ENCODE measurements at places on chromosomes 6 and 20.
A peak's percentile ranks its signal among the peaks of the same experiment; 100 is the strongest.

GRCh38 chr6:12271997-12272396 is 18.2 kb upstream of the EDN1 start:
- DNase-seq = no peak

DNA sequence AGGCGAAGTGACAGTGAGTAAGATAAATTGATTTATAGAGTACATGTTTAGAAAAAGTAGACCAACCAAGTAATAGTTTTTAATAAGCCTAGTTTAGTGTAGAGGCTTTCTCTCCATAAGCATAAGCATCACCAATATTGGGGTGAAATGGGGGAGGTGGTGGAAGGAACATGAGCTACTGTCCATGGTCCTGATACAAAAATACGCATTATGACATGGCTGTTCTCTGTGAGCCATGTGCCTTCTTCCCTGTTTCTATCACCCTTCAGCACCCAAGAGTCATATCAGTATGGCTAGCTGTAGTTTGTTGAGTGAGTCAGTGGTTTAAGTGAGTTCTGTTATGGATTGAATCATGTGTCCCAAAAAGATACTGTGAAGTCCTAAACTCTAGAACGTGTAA is 150.8 kb downstream of the EDN1 start:
- no peak for DNase-seq

DNA sequence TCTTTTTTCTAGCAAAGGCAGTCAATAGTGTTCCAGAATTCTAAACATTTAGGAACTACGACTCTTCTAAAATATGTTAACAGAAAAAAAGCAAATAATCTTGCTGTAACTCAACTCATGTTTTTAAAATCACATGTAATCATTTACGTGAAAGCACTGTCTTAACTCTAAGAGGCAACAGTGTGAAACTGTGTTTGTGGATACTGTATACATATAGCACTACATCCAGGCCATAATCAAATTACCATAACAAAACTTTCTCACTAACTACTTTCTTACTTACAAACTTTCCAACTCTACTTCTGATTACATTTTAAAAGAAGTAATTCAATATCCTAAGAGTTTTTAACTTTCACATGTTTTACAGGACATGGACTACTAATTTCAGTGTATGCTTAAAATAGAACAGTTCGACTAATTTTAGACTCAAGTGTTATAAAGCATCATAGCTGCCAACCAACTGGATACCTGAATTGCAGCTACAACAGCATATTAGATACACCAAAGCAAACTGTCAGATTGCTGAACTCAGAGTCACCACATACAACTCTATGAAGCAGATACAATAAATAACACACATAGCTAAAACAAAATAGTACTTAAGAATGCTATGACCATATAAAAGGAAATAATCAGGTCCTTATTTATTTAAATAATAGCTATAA is 121.6 kb upstream of the BEND6 start:
- no peak for DNase-seq

DNA sequence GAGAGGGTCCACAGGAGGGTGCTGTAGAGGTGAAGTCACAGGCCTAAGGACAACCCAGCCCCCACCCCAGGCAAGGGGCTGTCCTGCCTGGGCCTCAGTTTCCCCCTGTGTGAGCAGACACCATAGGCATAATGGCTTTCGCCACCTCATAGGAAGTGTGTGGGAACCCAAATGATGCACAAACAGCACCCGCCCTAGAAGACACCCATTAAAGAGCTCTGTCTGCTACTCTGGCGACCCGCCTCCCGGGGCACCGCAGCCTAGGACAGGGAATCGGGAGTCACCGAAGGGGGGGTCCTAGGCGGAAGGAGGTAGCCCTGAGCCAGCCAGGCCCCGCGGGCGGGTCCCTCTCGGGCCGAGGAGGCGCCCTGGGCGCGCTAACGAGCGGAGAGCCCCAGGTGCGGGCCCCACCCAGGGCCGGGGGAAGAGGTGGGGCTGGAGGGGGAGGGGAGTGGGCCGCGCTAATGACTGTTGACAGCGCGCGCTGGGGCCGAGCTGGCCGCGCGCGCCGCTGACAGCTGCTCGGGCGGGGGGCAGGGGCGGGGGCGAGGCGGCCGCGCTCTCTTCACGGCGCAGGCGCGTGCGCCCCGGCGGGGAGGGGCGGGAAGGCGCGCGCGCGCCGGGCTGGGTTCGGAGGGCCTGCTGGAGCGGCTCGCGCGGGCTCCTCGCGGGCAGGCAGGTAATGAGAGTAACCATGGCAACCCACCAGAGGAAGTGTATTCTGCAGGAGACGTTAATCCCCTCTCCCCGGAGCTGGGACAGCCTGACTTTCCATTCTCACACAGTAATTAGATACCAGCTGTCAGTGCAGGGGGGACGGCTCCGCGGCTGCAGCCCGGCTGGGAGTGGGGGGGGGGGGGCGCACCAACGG is 48.9 kb downstream of the NOL4L start:
- no peak for DNase-seq

DNA sequence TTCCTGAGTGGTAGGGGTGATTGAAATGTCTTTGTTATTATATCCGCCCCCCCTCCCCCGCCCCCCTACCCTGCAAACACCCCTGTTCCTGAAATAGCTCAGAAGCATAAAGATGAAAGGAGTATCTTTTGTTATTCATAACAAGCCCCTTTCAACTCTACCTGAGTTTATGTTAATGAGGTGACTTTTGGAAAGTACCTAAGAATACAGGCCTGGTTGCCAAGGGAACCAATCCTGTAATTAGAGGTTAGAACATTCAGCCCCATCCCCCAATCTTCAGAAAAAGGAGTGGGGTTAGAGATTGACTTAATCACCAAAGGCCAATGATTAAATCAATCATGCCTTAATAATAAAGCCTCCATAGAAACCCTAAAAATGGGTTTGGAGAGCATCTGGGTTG is 979.2 kb upstream of the GJE1 start:
- DNase-seq = no peak

- DNase-seq = no peak
Observed at GRCh38 chr6:60991427-60992028, 1294.5 kb downstream of the KHDRBS2 start.

DNA sequence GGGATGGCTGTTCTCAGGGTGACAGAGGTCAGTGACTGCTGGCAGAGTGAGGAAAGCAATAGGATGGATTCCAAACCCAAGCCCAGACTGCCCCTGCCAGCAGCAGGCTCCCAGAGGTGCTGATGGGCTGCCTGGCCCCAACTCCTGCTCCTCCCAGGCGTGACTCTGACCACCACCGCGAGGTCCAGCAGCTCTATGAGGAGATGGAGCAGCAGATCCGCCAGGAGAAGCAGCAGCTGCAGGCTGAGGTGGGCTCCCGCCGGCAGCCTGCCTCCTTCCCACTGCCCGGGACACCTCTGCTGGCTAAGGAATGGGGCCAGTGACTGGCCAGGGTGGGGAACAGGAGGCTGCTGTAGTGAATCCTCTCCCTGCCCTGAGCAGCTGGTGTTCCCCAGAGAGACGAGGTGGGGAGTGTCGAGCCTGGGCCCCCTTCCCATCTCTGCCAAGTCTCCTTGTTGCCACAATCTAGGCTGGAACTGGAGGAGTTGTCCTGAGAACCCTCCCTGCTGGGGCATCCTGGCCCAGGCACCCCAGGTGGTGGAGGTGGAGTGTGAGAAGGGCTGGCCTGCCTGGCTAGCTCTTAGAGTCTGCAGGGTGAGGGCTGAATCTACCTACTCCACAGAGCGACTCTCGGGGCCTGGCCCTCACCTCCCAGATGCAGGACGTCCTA is 20.4 kb downstream of the RAB44 start:
- DNase-seq = no peak

GRCh38 chr20:33790566-33790965 is 20.6 kb upstream of the CHMP4B start:
- DNase-seq = no peak

DNA sequence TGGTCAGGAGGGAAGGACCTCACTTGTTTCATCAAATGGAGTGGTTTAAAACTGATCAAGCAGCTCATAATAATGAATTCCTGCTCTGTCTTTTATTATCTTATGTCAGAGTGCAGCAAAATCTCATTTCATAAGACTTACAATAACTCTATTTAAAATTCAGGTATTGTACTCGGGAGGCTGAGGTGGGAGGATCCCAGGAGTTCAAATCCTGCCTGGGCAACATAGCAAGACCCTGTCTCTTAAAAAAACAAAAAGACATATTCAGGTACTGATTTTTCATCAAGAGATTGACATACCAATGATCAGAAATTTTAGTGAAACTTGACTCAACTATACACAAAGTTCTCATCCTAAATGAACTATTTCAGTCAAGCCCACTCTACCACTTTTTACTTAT is 5.6 kb upstream of the DYNLRB1 start:
- DNase-seq = no peak

GRCh38 chr20:53934421-53935343 is 135.7 kb downstream of the BCAS1 start:
- peak; percentile 26 for DNase-seq

- no peak for DNase-seq
Observed at GRCh38 chr6:47235964-47236760, 73.5 kb downstream of the TNFRSF21 start.

GRCh38 chr20:53448875-53449274 is 144.8 kb downstream of the ZNF217 start:
- DNase-seq = no peak

DNA sequence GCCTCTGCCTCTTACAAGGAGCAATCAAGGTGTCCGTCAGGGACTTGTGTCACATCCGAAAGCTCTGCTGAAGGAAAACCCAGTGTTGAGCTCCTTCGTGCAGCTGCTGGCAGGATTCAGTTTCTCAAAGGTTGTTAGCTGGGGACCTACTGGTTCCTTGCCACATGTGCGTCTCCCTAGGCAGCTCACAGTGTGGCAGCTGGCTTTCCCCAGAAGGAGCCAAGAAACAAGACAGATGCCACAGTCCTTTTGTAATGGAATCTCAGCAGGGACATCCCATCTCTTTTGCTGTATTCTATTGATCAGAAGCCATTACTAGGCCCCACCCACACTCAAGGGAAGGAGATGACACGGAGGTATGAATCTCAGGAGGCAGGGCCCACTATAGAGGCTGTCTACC is 488.8 kb downstream of the CD83 start:
- no peak for DNase-seq

GRCh38 chr6:138406443-138406842 is 2.4 kb downstream of the HEBP2 start:
- DNase-seq = no peak

- DNase-seq = no peak
Observed at GRCh38 chr20:39839399-39840119, 849.5 kb downstream of the MAFB start.

GRCh38 chr6:90319979-90320685 is 23.5 kb upstream of the BACH2 start:
- DNase-seq = no peak

DNA sequence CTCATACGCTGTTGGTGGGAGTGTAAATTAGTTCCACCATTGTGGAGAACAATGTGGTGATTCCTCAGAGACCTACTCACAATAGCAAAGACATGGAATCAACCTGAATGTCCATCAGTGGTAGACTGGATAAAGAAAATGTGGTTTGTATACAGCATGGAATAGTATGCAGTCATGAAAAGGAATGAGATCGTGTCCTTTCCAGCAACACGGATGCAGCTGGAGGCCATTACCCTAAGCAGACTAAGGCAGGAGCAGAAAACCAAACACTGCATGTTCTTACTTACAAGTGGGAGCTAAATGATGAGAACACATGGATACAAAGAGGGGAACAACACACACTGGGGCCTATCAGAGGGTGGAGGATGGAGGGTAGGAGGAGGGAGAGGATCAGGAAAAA is 54.6 kb downstream of the SYNJ2 start:
- DNase-seq = no peak

- DNase-seq = no peak
Observed at GRCh38 chr6:72267470-72267869, 354.4 kb upstream of the KCNQ5 start.

DNA sequence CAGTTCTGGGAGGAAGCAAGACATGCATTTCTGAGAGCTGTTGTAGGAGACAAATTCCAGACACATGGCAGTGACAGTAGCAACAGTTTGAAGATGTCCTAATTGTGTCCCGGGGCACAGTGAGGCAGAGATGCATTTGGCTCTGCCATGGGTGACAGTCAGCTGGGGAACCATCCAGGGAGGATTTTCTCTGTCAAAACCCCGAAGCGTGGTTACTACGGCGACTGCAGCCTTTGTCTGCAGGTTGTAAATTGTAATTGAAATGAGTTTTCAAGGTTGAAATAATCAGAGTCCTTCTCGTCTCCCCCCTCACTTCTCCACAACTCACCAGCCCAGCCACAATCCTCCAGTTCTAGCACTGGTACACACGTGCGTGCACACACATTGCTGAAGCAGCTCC is 100.1 kb downstream of the GRM4 start:
- no peak for DNase-seq

DNA sequence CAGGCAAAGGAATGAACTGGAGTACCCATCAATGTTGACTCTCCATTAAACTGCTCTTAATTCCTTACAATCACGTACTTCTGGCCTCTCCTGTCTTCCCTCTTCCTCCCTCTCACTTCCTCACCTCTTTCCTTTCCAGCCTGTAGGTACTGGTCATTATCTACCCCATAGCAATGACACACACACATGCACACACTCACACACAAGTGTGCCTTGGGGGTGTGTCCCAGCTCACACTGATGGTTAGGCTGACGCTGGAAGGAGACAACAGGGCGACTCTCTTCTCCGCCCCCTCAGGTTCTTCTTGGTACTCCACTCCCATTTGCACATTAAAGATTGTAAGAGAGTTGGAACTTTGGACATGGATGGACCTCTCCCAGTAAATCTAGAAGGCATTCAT is 14.0 kb upstream of the SERPINB9 start:
- no peak for DNase-seq

- no peak for DNase-seq
Observed at GRCh38 chr6:1687402-1687801, 77.7 kb downstream of the FOXC1 start.

DNA sequence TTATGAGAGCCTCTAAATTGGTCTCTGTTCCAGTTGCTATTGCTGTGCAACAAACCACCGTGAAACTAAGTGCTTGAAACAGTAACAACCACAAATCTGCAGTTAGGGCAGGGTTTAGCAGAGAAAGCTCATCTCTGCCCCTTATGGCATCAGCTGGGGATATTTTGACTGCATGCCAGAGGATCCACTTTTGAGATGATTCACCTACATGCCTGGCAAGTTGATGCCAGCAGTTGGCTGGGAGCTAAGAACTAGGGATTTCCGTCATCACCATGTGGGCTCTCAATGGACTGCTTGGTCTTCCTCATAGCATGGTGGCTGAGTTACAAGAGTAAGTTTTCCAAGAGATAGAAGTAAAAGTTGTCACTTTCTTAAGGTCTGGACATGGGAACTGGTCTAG is 35.1 kb downstream of the PLCB4 start:
- DNase-seq = no peak

GRCh38 chr6:11700118-11700718 is 78.4 kb downstream of the ADTRP start:
- no peak for DNase-seq

All from coronary artery (tissue), 2 donors.